ENCODE measurements at places on chromosomes 6 and 20. TPM values are rescaled to one million over a fixed set of nuclear protein-coding genes. Genes with fewer than 3 reads are reported as not detected.

The CAPN11 gene
- not detected for total RNA-seq

The EPPIN gene
- not detected for total RNA-seq

The PMEPA1 gene
- total RNA-seq: 15.2 TPM

The SALL4 gene
- 0.26 TPM for total RNA-seq

The PNPLA1 gene
- not detected for total RNA-seq

The PDYN gene
- total RNA-seq: not detected

The CRISP2 gene
- total RNA-seq: not detected

The EMILIN3 gene
- total RNA-seq: not detected

The IMPG1 gene
- not detected for total RNA-seq

The ARFGAP1 gene
- total RNA-seq: 59.8 TPM

The RAB5IF gene
- 65.8 TPM for total RNA-seq

The LAMP5 gene
- total RNA-seq: 0.26 TPM

The BTN1A1 gene
- not detected for total RNA-seq

The GSTA4 gene
- 69.5 TPM for total RNA-seq

The MOG gene
- total RNA-seq: not detected

The WDR27 gene
- 28.5 TPM for total RNA-seq

The CNR1 gene
- under 0.01 TPM for total RNA-seq

The BCKDHB gene
- total RNA-seq: 22.6 TPM

The ANKRD60 gene
- not detected for total RNA-seq

The TSHZ2 gene
- 0.43 TPM for total RNA-seq

The SPATA25 gene
- 0.76 TPM for total RNA-seq

The NQO2 gene
- 45.2 TPM for total RNA-seq

The ASIP gene
- not detected for total RNA-seq

The ADAM33 gene
- total RNA-seq: 2.2 TPM

The ARMC12 gene
- total RNA-seq: 0.39 TPM

The SPTLC3 gene
- total RNA-seq: 48.1 TPM

The ADGRG6 gene
- 71.5 TPM for total RNA-seq

The MUC21 gene
- total RNA-seq: not detected

The LBP gene
- 2.1 TPM for total RNA-seq

The KCNK16 gene
- not detected for total RNA-seq

The RAMACL gene
- 7.5 TPM for total RNA-seq

The DUSP22 gene
- total RNA-seq: 20.8 TPM

The TRIM10 gene
- total RNA-seq: not detected

The LTA gene
- total RNA-seq: not detected

The ISM1 gene
- 32.1 TPM for total RNA-seq

The TP53TG5 gene
- total RNA-seq: not detected

The PSORS1C2 gene
- not detected for total RNA-seq

The SMIM29 gene
- total RNA-seq: 11.1 TPM

The FITM2 gene
- total RNA-seq: 9.8 TPM

The ABT1 gene
- 10.8 TPM for total RNA-seq

The NMBR gene
- not detected for total RNA-seq

The TREML1 gene
- not detected for total RNA-seq

The CPXM1 gene
- 0.22 TPM for total RNA-seq

The ZC2HC1B gene
- total RNA-seq: 0.26 TPM

The FAM217A gene
- not detected for total RNA-seq

The JAG1 gene
- total RNA-seq: 71.6 TPM

The BTNL2 gene
- not detected for total RNA-seq
